ENCODE measurements at places on chromosomes 2 and 18. TPM values are rescaled to one million over a fixed set of nuclear protein-coding genes. Genes with fewer than 3 reads are reported as not detected.

Gene LOXHD1
- total RNA-seq, result not detected

Gene PLEKHH2
- 0.81 TPM for total RNA-seq

GRCh38 chr2:74756356-74756890 is 77.5 kb upstream of the HK2 start:
- DNase-seq, result no peak

Gene HS1BP3
- total RNA-seq, result 10.4 TPM

Gene PPP4R3B
- 65.1 TPM for total RNA-seq

Gene SERPINB3
- not detected for total RNA-seq

DNA sequence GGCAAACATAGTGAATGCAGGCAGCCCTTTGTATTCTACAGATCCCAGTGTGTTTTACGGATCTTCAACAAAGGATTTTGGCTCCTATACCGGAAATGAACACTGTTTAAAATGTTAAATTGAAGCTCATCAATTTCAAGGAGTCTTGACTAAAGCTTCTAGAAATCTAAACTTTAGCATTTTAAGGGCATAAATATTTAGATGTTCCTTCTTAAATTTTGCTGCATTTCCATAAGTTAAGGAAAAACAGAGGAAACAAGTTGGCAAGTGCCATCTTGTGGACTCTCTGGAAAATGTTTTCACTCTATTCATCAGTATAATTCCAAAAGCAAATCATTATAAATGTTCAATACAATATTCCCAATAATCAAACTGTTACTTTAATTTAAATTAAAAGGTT is 19.6 kb downstream of the CHN1 start:
- no peak for DNase-seq

Gene COL6A3
- 29.7 TPM for total RNA-seq

DNA sequence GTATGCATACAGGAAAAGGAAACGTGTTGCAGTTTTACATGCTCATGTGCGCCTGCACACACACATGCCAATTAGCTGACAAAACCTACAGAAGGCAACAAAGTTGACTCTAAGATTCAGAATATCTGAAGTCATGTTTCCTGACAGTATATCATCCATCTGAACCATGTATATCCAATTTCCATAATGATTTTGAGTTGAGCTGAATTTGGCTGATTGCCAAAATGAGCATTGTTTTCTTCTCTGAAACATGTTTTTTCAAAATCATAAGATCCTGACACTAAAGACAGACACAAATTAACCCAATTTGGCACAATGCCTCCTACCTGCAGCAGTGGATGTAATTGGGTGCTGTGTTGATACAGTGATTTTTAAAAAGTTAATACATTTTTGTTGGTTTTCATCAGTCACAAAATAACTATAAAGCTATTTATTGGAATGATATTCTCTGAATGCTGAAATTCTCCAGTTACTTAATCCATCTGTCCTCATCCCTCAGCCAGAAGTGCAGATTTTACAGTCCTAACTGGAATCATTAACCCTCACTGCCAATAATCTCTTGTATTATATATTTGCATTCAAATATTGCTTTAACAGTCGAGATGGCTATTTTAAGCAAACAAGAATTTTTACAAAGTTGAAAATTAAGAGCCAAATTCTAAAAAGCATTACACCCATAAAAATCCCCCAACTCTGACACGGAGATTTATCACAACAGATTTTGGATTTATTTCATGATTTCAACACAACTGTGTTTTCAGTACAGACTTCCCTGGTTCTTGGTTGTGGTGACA is 161.7 kb upstream of the LMAN1 start:
- DNase-seq, result no peak

Gene GNAL
- 0.12 TPM for total RNA-seq

Gene TUBA3E
- not detected for total RNA-seq

Gene PCARE
- total RNA-seq, result not detected

Gene NOSTRIN
- not detected for total RNA-seq

Gene TBR1
- total RNA-seq, result not detected

DNA sequence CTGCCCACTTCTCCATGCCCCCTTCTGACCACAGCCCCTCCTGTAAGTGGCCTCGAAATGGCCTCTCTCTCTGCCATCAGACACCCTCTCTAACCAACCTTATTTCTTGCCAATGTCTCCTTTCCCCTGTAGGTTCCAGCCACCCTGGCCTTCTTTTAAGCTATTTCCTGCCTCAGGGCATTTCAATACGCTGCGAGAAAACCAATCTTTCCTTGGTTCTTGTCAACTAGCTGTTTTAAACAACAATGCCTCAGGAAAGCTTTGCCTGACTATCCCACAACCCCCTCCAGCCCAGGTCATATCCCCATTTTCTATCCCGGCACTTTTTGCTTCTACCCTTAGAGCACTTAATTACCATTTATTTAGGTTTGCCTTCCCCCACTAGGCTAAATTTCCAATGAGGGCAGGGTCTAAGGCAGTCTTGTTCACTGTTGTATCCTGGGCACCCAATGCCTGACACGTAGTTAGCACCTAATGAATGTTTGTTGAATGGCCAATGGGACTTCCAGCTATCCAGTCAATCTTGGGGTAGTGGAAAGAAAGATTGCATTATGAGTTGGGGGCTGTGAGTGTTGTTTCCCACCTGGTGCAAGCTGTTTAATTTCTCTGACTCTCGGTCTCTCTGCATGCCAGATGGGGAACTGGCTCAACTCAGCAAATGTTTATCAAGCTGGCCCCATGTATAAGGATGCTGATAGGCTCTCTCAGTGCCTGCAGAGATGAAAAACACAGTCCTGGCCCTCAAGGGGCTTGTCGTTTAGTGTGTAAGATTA is 291.2 kb downstream of the SRBD1 start:
- no peak for DNase-seq

- DNase-seq, result no peak
Measured at GRCh38 chr2:183348492-183348891, 224.2 kb downstream of the NUP35 start.

Gene SULT1C3
- not detected for total RNA-seq

DNA sequence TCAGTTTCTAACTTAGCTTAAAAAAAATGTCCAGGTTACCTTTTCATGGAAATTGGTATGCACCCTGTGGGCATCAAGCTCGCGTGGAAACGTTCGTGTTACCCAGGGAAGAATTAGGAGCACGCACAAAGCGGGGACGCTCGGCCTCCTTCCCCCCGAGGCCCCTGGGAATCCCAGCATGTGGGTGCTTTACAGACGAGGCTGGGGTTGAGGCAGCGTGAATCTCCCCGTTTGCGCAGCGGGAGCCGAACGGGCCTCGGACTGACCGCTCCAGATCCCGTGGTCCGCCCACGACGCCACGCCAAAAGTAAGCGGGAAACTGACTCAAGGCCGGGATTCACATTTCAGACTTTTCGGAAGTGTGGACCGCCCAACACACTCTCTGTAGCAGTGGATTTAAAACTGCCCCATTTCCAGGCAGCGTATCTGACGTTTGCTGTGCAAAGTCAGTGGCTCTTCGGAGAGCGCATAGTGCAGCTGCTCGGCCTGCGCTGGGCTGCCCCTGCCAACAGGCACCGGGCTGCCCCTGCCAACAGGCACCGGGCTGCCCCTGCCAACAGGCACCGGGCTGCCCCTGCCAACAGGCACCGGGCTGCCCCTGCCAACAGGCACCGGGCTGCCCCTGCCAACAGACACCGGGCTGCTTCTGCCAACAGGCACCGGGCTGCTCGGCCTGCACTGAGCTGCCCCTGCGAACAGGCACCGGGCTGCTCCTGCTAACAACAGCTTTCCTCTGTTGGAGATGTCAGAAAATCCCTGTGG is 49.7 kb downstream of the SH3YL1 start:
- DNase-seq, result no peak

DNA sequence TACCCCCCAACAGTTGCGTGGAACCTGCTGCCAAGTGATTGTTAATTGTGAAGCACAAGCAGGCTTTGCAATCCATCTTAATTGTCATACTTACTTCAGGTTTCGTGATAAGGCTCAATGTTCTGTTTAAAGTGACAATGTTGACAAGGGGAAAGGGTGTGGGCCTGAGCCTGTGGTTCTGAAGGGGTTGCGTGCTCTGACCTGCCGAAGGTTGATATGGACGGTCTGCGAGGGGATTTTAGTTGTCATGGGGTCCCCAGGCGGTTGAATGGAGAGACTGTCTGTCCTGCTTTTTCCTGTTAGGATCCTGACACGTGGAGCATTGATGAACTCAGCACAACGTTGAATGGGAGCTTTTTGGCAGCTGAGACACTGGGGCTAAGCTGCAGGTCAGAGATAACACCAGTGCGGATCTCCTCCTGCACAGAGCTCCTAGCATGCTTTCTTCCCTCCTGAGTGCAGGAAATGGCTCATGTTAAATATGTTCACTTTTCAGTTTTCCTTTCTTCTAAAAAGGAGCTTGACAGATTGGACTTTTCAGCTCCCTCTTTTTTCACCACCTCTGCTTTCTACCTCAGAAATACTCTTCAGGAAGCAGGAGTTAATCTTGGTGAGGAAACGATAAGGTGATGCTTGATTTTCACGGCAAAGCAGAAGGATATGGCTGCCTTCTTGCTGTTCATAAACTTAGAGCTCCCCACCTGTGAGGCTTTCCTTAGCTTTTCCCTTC is 62.9 kb upstream of the ZEB2 start:
- no peak for DNase-seq

Measured in activated CD4-positive, alpha-beta memory T cell treated with anti-CD3 and anti-CD28 coated beads for 36 hours (primary cell).